ENCODE measurements at places on chromosomes 4 and X.

- no peak for DNase-seq
Observed at GRCh38 chr4:173178144-173178543, 9.5 kb downstream of the GALNT7 start.

- DNase-seq, result no peak
Observed at GRCh38 chr4:88865466-88865865, 167.8 kb upstream of the NAP1L5 start.

DNA sequence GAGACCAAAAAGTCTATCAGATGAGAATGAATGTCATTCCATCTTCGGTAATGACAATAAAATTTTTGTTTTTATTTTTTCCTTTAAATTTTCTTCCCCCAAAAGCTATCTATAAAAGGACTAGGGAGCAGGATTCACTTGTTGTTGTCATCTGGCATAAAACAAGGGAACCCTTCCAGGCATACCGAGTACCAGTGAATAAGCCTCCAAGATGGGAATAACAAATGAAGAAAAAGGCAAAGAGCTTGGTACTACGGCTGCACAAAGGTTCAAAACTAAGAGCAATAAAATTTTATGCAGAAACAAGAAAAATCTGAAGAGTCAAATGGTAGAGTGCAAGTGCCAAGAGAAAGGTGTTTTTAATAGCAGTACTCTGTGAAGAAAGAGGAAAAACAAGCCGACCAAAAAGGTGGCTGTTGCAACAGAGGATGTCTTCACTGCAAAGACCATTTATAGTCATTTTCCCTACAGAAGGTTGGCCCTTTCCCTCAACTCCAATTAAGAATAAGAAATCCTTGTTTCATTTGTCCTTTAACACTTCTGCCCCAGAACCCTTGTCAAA lies 25.8 kb downstream of the PPP3CA start:
- DNase-seq, result no peak

DNA sequence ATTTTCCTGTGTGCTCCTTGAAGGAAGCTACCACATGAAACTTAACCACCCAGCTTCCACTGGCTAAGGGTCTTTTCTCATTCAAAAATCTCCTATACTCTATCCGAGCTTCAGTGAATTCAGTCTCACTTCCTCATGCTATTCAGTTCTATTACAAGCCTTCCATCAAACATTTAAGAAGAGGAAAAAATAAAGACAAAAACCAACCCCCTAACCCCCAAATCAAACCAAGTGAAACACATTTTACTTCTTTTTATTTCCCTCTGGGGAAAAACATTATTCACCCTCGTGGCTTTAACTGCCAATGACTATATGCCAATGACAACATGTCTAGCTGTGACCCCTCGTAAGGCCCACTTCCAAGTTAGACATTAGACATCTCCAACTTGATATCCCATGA lies 16.2 kb upstream of the WDR19 start:
- no peak for DNase-seq

GRCh38 chrX:22365460-22365859 lies 92.7 kb downstream of the CBLL2 start:
- peak; percentile 45 for DNase-seq

DNA sequence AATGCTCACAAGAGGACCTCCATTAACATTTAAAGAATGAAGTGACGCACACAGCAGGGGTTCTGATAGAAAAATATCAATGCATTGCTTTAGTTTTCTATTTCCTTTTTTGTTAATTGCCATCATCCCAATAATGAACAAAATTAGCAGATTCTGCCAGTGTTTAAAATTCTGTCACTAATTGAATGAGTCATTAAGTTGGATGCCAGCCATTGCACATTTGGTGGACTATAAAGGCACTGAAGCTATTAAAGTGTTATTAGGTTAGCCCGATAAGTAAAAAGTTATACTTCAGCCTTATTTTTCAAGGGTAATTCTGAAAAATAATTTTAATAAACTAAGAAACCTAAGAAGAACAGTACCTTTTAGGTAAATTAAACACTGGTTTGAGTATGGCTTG lies 53.1 kb downstream of the MAP3K15 start:
- DNase-seq, result no peak

DNA sequence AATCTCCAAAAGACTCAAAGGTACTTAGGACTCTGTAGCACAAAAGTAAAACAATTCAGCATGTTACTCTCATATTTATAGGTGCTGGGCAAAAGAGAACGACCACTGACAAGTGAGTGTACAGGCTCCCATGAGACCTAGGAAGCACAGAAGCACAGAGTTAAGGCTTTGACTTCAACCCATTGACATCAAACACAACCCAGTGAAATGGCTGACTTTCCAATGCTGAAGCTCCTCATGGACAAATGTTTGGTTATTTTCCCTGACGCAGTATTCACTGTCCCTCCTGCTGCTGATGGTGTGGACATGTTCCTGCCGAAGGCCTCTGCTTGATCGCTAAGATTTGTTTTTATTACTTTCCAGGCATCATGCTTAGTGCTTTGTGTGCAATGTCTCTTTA lies 148.7 kb downstream of the TSPAN5 start:
- no peak for DNase-seq

GRCh38 chr4:36329228-36329627 lies 47.8 kb downstream of the DTHD1 start:
- no peak for DNase-seq

DNA sequence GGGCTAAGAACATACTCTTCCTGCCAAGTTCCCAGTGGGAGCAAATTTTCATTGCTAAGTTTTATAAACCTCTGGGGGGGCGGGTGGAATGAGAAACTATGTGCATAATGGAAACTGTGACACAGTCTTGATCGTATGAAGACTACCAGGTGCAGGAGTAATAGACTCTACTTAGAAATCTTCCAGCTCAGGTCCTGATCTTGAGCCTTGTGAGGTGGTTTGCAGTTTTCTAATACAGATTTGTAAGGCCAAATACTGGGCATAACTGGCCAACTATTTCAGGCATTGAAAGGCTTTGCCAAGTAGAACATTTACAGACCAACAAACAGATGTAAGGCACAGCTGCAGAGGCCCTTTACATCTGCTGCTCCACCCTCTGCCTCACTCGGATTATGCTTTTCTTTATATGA lies 89.7 kb upstream of the CBR4 start:
- DNase-seq, result no peak

DNA sequence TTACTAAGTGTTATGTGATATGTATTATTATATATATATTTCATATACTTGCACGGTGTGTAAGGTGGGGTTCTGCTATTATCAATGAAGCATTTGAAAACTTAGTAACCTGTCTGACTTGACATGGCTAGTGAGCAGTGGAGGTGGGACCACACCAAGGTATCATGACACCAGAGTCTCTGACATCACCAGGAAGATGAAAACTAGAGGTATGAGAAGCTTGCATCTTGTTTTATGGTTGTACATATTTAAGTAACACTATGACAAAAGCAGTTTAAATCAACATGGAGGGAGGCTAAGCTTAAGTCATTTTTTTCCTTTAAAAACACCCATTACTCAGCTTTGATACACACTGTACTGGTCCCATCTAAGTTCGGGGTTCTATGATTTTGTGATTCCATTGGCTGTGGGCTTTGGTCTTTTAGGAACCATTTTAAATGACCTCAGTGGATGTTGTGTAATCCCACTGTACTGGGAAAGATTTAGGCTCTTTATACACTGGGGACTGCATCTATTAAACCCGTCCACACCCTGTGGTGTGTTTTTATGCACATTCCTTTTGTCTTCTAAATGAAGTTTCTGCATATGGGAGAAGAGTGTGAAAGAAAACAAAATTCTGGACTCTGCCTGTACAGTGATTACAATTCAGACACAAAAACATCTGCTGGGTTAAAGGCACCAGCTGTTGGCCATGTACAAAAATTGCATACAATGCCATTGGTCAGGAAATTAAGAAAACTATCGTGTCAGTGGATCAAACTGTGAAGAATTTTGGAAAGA lies 570.6 kb downstream of the SPRY1 start:
- no peak for DNase-seq

GRCh38 chrX:150813922-150814321 lies 84.5 kb downstream of the CD99L2 start:
- DNase-seq, result no peak

GRCh38 chr4:165512424-165512823 lies 133.6 kb downstream of the CPE start:
- DNase-seq, result no peak

GRCh38 chr4:174865418-174865985 lies 36.5 kb upstream of the GLRA3 start:
- no peak for DNase-seq

GRCh38 chr4:87370068-87370467 lies 20.9 kb downstream of the HSD17B11 start:
- no peak for DNase-seq

Measured in non-pigmented ciliary epithelial cell (primary cell).